ENCODE measurements at places on chromosomes 5 and 9. TPM values are rescaled to one million over a fixed set of nuclear protein-coding genes. Genes with fewer than 3 reads are reported as not detected.

GRCh38 chr9:6006749-6007057 is 8.7 kb downstream of the RANBP6 start:
- H3K27me3 ChIP-seq = no peaks in the 10 kb centered on the region
- H3K27ac ChIP-seq = peak overlapping the region; percentile 96
- DNase-seq = no peak
- peaks cover 24% of the 10 kb centered on the region for H3K4me1 ChIP-seq

DNA sequence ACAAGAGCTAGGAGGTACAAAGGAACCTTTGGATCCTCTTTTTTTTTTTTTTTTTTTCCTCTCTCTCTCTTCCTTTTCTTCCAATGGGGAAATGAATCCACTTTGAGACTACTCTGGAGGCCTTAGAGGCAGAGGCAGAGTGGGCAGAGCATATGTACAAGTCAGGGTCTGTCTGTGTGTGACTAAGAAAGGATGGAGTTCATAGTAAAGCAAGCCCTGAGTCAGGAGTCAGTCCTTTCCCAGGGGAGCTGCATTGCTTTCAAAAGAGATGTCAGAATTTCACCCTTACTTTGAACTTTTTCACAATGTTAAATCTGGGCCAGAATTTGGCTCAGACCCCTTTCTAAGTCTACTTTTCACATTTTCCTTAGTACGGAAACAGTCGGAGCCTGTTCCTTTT is 792.4 kb upstream of the C9orf72 start:
- no peaks in the 10 kb centered on the region for H3K36me3 ChIP-seq
- H3K27ac ChIP-seq = no peak overlapping the region
- peaks cover 8% of the 10 kb centered on the region for H3K4me1 ChIP-seq
- no peak overlapping the region for H3K4me3 ChIP-seq
- H3K27me3 ChIP-seq = no peaks in the 10 kb centered on the region

DNA sequence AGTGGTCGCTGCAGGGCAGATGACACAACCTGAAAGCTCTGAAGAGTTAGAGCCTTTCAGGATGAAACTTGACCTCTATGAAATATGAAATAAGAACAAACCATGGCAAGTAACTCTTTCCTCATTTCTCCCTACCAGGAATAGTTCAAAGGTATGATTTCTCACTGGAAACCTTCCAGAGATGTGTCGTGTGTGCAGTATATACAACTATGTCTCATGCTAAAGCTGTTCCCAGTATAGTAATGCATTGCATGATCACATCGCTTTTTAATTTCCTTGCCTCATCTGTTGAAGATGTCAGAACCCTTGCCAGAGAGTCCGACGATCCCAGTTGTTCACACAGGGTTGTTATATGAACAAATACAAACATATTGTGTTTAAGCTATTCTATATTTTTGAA is 45.8 kb upstream of the RGMB start:
- H3K27me3 ChIP-seq = no peaks in the 10 kb centered on the region
- H3K27ac ChIP-seq = no peak overlapping the region
- no peaks in the 10 kb centered on the region for H3K36me3 ChIP-seq

DNA sequence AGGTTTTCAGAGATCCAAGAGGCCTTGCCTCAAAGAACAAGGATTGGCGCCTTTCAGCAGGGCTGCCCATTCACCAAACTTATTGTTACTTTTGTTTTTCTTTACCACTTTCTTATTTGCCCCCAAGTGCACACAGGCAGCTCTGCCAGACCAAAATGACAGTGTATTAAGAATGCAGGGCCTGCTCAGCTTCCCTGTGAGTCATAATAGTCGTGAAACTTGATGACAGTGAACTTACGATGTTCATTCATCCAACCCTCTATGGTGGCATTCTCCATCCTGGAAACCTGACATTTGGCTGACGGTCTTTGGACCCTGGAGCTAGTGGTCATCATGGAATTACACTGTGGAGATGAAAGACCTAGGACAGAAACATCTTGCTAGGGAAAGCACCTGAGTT is 44.3 kb downstream of the UBE2QL1 start:
- peaks cover 29% of the 10 kb centered on the region for H3K4me1 ChIP-seq
- no peak overlapping the region for H3K27ac ChIP-seq
- H3K4me3 ChIP-seq = no peak overlapping the region
- peaks cover 11% of the 10 kb centered on the region for H3K27me3 ChIP-seq

- H3K27ac ChIP-seq = no peak overlapping the region
- H3K4me3 ChIP-seq = no peak overlapping the region
- H3K4me1 ChIP-seq = peaks cover 4% of the 10 kb centered on the region
- H3K27me3 ChIP-seq = no peaks in the 10 kb centered on the region
- peaks cover 4% of the 10 kb centered on the region for H3K36me3 ChIP-seq
Observed at GRCh38 chr9:125680445-125680844, 26.6 kb downstream of the MAPKAP1 start.

GRCh38 chr5:133916479-133916878 is 51.9 kb downstream of the C5orf15 start:
- H3K27me3 ChIP-seq = no peaks in the 10 kb centered on the region
- H3K4me1 ChIP-seq = peaks cover 20% of the 10 kb centered on the region
- DNase-seq = no peak
- no peak overlapping the region for H3K27ac ChIP-seq

GRCh38 chr9:95545831-95546567 is 29.2 kb upstream of the PTCH1 start:
- no peak overlapping the region for H3K4me3 ChIP-seq
- peaks cover 20% of the 10 kb centered on the region for H3K27me3 ChIP-seq
- H3K4me1 ChIP-seq = no peaks in the 10 kb centered on the region
- H3K27ac ChIP-seq = no peak overlapping the region
- DNase-seq = no peak
- no peaks in the 10 kb centered on the region for H3K36me3 ChIP-seq

DNA sequence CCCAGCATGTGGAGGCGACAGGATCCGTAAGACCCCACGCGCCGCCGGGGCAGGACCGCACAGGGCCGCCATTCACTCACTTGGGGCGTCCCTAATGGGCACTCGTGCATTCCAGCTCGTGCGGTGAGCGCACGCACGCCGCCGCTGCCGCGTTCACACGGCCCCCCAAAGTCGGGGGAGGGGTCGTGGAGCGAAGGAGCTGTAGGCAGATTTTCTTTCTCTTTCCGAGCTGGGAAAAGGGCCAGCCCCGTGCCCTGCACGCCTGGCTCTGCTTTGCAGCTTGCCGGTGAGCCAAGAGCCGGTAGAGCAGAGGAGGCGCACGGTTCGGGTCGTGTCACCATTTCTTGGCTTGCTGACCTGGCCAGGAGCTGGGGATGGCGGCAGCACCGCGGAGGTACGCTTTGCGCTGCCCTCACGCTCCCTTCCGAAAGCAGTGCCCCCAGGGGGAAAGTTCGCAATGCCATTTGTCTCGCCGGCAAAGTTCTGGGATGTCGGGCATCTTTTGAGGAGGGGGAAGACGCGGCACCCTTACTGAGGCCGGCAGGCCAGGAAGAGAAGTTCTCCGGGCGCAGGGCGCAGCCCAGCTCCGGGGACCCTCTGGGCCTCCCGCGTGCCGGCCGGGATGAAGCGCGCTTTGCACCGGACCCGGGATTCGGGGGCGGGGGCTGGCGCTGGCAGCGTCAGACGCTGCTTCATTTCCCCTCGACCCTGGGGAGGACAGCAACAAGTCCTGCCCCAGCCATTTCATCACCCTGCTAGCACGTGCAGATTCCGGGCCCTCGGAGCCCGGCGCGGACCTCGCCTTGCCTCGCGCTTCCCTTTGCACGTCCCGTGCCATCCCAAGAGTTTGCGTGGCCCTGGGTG is 898 bp downstream of the STC2 start:
- no peak for DNase-seq
- peaks cover 53% of the 10 kb centered on the region for H3K27me3 ChIP-seq
- peaks cover 9% of the 10 kb centered on the region for H3K36me3 ChIP-seq

The PTGES gene
- total RNA-seq = 0.19 TPM

The TMCO6 gene
- 27.5 TPM for total RNA-seq

The CNTFR gene
- 2.3 TPM for total RNA-seq

The SLC6A19 gene
- 2.6 TPM for total RNA-seq

The FBXO38 gene
- total RNA-seq = 68.1 TPM

The ACER2 gene
- 7.5 TPM for total RNA-seq

The SGCD gene
- total RNA-seq = 5.9 TPM
